Right lung (tissue), 10 donors: ENCODE measurements at places on chromosomes 13 and 19. TPM values are rescaled to one million over a fixed set of nuclear protein-coding genes. Genes with fewer than 3 reads are reported as not detected.

Gene UPF3A
- polyA plus RNA-seq: 154 TPM

DNA sequence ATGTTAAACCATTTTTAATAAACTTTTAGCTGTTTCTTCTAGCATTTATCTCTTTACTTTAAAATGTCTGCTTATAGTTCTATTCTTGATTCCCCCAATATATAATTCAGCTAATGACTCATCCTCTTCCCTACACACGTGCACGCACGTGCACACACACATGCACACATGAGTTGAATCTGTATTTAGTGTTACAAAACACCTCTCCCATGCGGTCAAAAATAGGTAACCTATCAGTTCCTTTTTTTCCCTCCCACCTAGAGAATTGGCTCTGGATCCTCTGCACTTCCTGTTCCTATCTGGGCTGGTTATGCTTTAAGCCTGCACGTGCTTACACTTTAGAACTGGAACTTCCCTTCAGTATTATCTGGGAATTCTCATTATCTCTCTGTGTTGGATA lies 144.1 kb downstream of the PAN3 start:
- DNase-seq: no peak

DNA sequence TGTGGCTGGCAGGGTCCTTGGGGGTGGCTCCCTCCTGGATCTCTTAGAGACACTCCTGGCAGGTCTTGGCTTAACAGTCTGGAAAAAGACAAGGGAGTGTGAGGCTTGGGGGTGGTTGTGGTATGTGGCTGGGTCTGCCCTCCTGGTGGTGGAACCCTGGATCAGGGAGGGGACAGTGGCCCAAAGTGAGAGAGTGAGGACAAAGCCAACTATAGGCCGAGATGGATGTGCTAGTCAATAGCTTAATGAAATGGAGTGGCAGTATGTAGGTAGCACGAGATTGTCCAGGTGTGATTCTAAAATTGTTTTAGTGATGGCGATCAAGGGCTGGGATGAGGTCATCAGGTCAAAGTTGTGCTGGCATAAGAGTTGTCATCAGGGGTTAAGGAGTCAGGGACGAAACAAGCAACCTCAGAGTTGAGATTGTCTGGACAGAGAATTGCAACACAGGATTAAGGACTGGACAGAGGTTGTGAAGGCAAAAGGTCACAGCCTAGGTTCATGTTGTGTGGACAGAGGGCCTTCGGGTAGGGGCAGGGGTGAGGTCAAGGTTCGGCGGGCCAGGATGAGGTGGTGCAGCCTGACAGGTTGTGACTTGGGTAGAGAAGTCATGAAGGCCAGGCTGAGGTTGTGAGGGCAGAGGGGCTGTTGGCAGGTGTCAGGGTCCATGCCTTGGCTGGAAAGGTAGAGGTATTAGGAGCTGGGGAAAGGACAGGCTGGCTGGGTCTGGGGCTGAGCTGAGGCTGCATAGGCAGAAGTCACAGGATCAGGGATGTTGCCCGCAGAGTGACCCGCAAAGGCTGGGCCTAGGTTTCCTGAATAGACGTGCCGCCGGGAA lies 4.5 kb upstream of the RASAL3 start:
- DNase-seq: no peak

DNA sequence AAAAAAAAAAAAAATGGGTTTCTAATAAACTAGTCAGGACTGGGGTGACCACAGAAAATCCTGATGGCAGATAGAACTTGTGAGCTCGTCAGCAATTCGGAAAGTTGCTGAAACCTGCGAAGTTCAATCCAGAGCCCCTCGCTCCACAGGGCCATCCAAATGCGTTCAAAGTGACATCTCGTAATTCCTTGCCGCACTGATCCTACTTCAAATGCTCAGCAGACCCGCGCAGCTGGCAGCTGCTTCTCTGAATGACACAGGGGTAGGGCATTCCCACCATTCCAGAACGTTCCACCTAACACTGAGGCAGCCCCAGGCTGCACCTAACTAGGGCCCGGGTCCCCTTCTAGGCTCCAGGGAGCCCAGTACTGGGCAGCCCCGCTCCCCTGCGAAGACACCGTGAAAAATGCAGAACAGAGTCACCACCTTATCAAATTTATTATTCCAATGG lies 4.8 kb upstream of the DAPK3 start:
- DNase-seq: no peak

DNA sequence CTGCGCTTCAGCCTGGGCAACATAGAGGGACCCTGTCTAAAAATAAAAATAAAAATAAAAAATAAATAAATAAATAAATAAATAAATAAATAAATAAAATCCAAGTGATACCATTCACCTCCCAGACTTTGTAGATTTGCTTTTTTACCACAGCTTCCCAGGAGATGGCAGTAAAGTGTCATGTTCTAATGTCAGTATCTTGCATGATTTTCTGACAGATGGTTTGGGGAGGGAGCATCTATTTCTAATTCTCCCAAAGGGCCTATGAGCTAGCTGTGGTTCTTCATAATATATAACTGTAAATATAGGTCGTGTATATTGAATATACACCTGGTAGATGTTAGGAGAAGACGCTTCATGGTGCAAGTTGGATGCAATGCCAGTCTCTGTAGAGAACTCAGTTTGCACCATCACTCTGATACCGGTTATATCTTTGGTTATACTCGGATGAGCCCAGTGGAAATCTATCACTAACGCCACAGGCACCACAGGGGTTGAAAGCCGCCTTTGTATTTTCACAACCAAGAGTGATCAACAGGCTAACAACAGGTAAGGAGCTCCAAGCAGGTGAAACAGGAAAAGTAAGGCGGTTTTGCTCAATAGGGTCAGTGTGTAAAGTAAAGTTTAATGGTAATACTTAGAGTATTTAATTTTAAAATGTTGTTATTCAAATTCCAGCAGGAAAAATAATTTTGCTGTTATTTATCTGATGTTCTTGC lies 13.9 kb downstream of the APLP1 start:
- peak; percentile 55 for DNase-seq

- DNase-seq: no peak
Observed at GRCh38 chr13:99809496-99809895, 162.1 kb downstream of the ZIC5 start.

GRCh38 chr19:3783660-3784584 lies 2.3 kb downstream of the MATK start:
- no peak for DNase-seq

- no peak for DNase-seq
Observed at GRCh38 chr19:13623716-13624710, 117.7 kb upstream of the CACNA1A start.

Gene C1QTNF9B
- 0.98 TPM for polyA plus RNA-seq

DNA sequence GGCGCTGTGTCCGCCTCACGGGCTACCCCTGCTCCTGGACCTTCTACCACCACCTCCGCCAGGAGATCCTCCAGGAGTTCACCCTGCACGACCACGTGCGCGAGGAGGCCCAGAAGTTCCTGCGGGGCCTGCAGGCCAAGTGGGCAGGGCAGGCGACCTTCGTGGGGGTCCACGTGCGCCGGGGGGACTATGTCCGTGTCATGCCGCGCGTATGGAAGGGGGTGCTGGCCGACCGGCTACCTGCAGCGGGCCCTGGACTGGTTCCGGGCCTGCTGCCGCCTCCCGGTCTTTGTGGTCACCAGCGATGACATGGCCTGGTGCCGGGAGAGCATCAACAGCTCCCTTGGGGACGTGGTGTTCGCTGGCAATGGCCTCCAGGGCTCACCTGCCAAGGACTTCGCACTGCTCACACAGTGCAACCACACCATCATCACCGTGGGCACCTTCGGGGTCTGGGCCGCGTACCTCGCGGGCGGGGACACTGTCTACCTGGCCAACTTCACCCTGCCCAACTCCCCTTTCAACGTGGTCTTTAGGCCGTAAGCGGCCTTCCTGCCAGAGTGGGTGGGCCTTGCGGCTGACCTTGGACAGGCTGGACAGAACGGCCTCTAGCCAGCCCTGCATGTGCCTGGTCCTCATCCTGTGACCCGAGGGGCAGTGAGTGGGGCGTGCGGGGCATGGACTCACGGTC lies 7.8 kb upstream of the NTN5 start:
- DNase-seq: no peak

Gene ZNF540
- 5.8 TPM for polyA plus RNA-seq

- DNase-seq: no peak
Observed at GRCh38 chr19:50534478-50534877, 20.8 kb upstream of the ASPDH start.

DNA sequence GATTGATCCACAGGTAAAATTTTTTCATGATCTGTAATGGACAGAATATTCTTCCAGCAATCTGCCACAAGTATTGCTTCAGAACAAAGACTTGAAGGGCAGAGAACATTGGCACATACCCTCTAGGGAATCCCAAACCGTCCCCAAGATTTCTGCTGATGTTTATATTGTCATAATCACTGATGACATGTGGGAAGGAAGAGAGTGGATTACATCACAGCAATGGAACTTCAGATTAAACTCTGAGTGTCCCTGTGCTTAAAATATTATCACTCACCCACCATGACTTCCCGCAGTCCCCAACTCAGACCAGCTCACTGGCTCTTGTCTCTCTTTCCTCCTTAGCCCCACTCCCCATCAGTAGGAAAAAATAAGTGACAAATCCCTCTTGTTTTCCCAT lies 8.5 kb upstream of the TPT1 start:
- DNase-seq: no peak

DNA sequence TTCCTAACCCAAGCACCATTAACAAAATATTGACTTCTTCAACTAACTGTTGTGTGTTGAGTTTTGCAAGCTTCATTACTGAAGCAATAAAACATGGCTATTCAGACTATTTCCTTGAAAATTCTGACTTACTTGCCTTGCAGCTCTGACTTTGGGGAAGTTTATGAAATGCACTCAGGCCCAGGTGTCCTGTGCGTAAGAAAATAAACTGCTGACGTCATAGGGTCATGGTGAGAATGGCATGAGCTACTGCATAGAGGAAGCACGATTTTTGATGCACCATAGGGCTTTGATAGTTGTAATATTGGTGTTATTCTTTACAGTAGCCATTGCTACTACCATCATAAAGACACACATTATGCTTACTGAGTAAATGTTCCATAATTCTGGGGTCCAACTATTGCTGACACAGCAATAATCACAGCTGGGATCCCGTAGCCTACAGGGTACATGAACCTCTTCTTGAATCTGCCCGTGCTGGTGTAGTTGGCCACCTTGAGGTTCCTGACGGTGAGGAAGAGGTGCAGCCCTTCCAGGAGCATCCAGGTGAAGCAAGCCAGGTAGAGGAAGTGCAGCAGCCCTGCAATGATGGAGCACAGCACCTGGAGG lies 57.9 kb downstream of the MBD3L2B start:
- no peak for DNase-seq

DNA sequence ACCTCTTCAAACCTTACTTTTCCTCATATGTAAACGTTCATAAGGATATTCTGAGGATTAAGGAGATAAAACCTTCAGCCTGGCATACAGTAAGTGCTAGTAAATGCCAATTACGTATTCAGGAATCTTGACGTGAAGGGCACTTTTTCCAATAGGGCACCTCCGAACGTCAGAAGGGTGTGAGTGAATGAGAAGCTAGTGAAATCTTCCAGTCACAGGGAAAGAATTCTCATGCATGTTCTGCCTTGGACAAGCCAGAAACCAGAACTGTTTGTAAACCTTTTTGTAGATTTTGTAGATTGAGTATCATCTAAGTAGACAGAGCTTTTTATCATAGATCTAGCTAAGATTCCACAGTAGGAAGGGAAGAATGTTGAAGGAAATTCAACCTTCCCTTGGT lies 16.5 kb downstream of the DGKH start:
- DNase-seq: no peak

Gene FAM83E
- 3.7 TPM for polyA plus RNA-seq

- DNase-seq: no peak
Observed at GRCh38 chr13:113635709-113636108, 22.3 kb downstream of the ATP4B start.

GRCh38 chr13:73792796-73793195 lies 341.4 kb downstream of the KLF12 start:
- DNase-seq: no peak

DNA sequence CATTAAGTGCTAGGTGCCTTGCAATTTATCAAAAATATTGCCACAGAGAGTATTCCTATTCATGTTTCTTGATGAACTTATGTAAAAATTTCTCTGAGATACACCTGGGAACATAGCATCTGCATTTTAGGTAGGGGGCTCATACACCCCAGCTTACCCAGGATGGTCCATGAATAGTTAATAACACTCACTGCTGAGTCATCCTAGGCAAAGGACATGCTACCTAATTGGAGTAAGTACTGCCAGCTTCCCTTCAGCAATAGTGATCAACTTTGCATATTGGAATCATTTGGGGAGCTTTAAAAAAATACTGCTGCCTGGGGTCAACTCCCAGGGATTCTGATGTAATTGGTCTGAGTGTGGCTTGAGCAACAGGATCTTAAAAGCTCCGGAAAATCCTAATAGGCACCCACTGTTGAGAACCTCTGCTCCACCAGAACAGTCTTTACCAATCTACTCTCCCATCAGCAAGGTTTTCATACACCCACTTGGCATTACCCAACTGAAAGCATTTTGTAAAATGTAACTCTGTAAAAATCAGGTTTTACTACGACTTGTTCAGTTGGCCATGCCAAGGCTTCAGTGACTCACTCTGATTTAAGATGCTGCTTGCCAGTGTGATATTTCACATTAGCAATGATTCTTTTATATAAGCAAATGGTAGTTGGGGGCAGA lies 67.2 kb upstream of the FNDC3A start:
- no peak for DNase-seq

DNA sequence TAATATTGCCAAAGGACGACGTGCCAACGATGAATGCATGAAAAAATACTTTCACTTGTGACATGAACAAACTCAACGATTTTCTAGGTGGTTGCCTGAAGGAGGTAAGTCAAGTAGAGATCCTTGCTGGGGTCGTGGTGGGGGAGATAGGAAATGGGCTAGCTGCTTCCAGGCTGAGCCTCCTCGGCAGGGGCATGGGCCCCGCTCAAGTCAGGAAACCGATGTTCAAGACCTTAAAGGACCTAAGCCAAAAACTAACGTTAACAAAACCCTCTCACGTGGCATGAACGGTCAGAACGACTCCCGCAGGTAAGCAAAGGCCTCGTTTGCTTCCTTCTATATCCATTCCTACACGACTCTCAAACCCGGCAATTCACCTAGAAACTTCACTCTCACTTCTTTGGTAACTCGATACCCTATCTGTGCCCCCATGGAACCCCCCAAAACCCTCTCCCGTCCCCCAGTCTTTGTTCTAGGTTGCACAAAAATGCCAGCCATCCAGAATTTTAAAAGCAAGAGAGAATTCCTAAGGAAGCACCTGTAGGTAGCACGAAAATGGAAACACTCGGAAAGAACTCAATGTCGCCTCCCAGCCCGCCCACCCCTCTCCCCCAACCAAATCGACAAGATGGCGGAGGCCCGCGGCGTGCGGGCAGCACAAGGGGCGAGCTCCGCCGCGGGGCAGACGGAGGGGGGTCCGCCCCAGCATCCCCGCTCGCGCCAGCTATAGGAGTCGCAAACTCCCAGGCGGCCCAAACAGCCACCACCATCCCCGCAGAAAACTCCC lies 13.6 kb downstream of the ACP4 start:
- peak; percentile 23 for DNase-seq

Gene C5AR2
- polyA plus RNA-seq: 0.49 TPM

Gene ZNF616
- 23.8 TPM for polyA plus RNA-seq
